CD8-positive, alpha-beta memory T cell (primary cell): ENCODE measurements at places on chromosomes 4 and X. TPM values are rescaled to one million over a fixed set of nuclear protein-coding genes. Genes with fewer than 3 reads are reported as not detected.

CXCL9 gene
- total RNA-seq: 1.8 TPM

AR gene
- total RNA-seq: not detected

SPATA4 gene
- not detected for total RNA-seq

RPL9 gene
- total RNA-seq: 1,651 TPM

SOD3 gene
- not detected for total RNA-seq

DNA sequence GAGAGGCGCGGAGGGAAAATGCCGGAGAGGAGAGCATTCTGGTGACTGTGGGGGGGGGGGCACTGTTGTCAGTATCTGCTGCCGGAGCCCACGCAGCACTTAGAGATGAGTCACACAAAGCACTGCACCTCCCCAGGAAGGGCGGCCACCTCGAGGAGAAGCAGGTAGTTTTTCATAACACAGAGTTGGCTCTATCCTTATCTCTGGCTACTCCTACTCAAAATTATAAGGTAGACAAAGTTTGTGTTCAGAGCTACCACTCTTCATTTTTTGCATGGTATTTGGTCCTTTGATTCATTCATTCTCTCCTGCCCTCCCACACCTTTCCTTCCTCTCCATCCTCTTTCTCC, 76.2 kb upstream of the SCOC start:
- no peak for DNase-seq

DNA sequence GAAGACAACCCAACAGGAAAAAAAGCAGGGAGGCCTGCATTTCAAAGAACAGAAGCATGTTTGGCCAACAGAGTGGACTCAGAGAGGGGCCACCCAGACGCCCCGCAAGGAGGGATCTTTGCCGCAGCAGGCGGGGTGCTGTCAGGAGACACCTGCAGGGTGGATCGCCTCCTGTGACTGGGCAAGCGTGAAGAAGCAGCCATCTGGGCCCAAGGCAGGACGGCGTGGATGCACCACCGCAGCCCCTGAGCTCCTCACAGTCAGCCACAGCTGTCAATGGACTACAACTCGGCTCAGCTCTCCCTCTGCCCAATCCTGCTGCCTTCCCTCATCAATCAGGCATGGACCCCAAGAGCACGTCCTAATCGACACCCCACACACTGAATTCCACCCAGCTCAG, 32.0 kb upstream of the MAN2B2 start:
- DNase-seq: no peak

DNA sequence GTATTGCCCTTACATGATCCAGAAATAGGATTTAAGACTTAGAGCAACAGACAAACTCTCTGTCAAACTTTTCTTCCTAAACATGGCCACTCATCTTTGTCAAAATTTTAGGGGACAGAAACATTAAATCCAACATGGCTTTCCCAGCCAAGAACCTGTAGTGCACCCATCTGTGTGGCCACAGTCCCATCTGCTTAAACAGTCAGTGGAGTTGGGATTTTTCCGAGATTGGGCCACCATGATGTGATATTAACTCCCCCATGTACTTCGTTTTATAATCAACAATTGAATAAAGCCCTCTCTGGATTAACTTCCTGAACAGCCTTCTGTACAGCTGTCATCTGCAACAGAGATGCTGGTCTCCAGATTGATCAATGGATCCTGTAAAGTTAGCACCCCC, 28.9 kb downstream of the TMEM144 start:
- DNase-seq: no peak

DNA sequence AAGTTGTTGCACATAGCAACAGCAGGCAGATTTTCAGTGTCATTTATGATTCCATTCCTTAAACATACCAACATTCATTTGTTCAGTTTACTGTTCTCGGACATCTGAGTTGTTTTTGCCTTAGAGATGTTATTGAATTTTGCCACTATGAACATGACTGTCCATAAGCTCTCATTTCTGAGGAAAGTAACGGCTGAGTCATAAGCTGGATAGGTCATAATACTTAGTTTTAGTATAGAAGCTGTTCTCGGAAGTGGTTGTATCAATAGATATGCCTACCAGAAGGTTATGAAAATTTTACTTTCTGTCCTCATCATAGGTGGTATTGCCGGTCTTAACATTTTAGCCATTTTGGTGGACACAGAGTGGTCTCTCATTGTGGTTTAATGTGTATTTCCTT, 157.1 kb upstream of the CLNK start:
- DNase-seq: no peak

GRCh38 chr4:2871466-2871865, 27.8 kb downstream of the ADD1 start:
- DNase-seq: no peak

DNA sequence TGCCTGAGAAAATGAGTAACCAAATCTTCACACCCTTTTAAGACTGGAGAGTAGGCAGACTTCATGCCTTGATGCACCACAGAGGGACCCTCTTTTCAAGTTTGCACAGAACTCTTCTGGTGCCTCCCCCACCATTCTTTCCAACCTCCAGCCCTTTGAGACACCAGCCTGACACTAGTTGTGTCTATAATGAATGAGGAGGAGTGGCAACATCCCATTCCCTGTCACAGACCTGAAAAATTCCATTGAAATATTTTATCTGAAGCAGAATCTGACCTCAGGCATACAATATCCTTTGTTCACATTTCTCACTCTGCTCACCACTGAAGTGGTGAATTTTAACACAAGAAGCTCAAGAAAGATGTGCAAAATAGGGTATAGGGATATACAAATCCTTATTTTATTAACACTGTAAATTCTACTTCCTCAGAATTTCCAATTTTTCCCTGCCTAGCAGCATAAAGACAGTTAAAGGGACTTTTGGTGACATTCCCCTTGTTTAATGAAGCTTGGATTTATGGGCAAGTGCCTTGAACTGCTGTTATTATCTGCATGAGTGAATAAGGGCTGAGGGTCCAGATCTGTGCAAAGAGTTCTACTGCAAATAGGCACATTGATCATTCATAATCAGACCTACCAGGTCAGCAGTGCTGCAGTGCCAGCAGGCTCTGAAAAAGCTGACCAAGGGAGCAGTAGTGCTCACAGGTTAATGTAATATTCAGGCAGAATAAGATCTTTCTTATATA, 149.9 kb upstream of the PAQR3 start:
- no peak for DNase-seq

- no peak for DNase-seq
Observed at GRCh38 chrX:73768160-73768559, 205.2 kb downstream of the CHIC1 start.
